IPS DF 6.9 (cell line): ENCODE measurements at places on chromosomes 5 and 9.

GRCh38 chr5:115772731-115773475, 43.6 kb downstream of the CDO1 start:
- no peak for DNase-seq
- H3K4me3 ChIP-seq: no peak overlapping the region
- H3K27ac ChIP-seq: no peak overlapping the region

DNA sequence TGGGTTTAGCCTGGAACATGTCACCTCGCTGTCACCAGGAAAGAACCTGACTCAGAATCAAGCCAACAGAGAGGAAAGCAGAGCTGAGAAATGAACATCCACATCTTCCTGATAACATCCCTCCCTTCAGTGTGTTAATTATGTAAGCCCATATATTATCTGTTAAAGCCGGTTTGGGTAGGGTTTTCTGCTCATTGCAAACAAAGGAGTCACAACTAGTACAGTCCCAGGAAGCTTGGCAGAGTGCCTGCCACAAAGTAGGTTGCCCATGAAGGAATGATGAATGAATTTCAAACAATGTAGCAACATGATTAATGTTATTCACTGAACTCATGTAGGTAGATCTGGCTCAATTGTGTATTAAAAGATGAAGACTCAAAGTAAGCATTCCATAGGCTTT, 10.4 kb upstream of the PPARGC1B start:
- H3K36me3 ChIP-seq: no peaks in the 10 kb centered on the region
- H3K27ac ChIP-seq: no peak overlapping the region
- no peak overlapping the region for H3K4me3 ChIP-seq
- no peaks in the 10 kb centered on the region for H3K27me3 ChIP-seq
- DNase-seq: no peak
- H3K4me1 ChIP-seq: no peaks in the 10 kb centered on the region

DNA sequence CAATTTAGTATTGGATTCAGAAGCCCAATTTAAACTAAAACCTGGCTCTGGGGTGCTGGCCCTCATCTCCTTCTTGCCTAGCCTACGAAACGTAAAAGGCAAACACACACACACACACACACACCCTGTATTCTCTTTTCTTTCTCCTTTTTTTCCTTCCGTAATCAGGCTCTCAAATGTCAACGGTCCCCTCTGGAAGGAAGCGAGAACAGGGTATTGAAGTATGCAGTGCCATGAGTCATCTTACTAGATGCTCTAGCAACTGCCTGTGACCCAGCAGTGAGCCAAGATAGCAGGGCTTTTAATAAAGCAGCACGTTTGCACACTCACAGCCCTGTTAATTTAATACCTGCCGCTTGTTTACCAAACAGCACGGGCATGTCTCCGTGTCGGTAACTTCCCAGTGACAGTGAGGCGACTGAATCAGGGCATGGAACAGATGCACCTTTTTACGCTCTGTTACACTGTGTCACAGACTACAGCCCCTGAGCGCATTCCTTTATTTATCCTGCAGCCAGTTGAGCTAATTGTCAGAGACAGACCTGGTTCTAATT, 243.8 kb downstream of the BNC2 start:
- H3K4me3 ChIP-seq: no peak overlapping the region
- H3K4me1 ChIP-seq: peaks cover 6% of the 10 kb centered on the region; the same call in 1 of the 2 replicates
- no peaks in the 10 kb centered on the region for H3K36me3 ChIP-seq
- H3K27ac ChIP-seq: no peak overlapping the region
- DNase-seq: no peak

DNA sequence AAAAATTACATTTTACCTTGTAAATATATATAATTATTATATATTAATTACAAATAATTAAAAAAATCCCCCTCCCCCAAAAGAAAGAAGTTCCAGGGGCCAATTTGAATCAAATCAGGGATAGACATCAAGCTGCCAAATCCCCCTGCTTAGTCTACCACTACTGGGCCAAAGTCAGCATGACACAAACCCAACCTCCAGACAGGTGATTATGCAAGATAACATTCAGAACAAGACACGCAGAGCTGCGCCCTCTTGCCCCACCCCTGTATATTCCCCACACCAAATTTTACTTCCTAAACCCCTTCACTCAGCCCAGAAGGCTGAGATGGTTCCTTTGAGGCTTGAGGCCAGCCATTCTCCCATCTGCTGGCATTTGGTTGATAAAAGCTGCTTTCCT, 2059.1 kb upstream of the CDH6 start:
- no peak overlapping the region for H3K27ac ChIP-seq
- no peak for DNase-seq
- no peak overlapping the region for H3K4me3 ChIP-seq
- no peaks in the 10 kb centered on the region for H3K36me3 ChIP-seq

GRCh38 chr5:96115147-96115807, 153.6 kb upstream of the ELL2 start:
- H3K36me3 ChIP-seq: no peaks in the 10 kb centered on the region
- H3K27me3 ChIP-seq: no peaks in the 10 kb centered on the region
- no peaks in the 10 kb centered on the region for H3K4me1 ChIP-seq
- H3K4me3 ChIP-seq: no peak overlapping the region
